Stomach (tissue), 19 donors: ENCODE measurements at places on chromosomes 5 and 9. TPM values are rescaled to one million over a fixed set of nuclear protein-coding genes. Genes with fewer than 3 reads are reported as not detected.

- no peaks in the 10 kb centered on the region for H3K27me3 ChIP-seq
- no peaks in the 10 kb centered on the region for H3K36me3 ChIP-seq
- H3K4me3 ChIP-seq: no peak overlapping the region
- no peak overlapping the region for H3K27ac ChIP-seq
- DNase-seq: no peak
- no peaks in the 10 kb centered on the region for H3K4me1 ChIP-seq
These were observed 1453.3 kb downstream of the MAT2B start for GRCh38 chr5:164958688-164959087.

DNA sequence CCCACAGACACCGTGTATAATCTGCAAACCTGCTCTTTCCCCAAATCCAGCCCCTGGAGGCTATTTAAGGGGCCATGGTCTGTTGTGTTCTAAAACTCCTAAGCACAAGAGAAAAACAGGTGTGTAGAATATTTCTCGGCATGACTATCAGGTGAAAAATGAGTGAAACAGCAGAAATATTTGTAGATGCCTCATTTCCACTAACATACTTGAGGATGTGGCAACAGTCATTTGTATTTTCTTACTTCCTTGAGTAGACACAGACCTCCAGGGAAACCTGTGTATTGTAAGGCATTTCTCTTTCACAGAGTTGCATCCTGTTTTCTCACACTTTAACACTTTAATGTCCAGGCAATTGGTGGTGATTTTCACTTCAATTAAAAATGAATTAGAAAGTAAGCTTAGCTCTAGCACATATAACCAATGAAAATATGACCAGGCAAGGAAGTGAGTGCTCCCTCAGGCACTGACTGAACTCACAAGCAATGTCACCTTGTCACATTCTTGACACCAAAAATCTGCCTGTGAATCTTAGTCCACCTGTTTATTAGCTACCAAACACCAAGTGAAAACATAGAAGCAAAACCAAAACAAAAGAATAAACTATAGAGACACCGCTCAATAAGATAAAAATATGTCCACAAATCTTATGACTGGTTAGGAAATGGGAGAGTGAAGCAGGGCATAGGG is 64.4 kb downstream of the DIRAS2 start:
- no peaks in the 10 kb centered on the region for H3K27me3 ChIP-seq
- DNase-seq: no peak
- no peaks in the 10 kb centered on the region for H3K36me3 ChIP-seq
- no peaks in the 10 kb centered on the region for H3K4me1 ChIP-seq
- no peak overlapping the region for H3K4me3 ChIP-seq
- H3K27ac ChIP-seq: no peak overlapping the region

DNA sequence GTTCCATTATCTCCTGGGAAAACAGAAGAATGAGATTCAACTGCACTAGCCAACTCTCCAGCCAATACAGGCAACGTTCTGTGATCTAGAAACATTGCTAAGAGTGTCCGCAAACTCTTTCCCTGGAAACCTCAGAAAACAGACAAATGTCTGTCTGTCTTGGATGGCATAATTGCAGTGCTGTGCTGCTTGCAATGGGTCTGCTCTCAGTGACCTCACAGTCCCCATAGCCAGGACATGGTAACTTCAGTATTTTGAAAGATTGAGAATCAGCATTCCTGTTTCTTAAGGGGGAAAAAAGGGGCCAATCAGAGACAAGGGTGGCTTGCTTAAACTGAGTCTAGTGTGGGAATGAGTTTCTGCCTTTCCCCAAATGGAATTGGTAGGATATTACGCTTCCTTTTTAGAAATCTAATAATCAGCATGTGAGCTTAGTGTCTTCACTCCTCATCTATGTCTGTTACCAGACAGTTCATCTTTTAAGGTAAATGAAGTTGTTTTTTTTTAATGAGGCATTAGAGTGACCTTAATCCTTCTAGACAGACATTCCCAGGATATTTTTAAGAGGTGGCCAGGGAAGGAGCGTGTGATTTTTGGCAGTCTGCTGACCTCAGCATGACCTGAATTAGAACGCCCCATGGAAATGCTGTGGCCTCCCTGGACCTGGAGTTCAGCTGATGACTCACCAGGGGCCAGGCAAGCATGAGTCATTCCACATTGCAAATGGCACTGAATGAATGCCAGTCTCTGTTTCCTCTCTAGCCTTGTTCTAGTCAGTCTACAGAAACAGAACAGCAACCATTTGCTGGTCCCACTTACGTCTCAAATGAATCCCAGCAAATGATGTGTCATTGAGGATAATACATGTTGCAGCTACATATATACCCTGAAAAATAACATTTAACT is 210.2 kb upstream of the ACTBL2 start:
- no peak overlapping the region for H3K27ac ChIP-seq
- no peaks in the 10 kb centered on the region for H3K27me3 ChIP-seq
- H3K4me3 ChIP-seq: no peak overlapping the region
- H3K4me1 ChIP-seq: peaks cover 6% of the 10 kb centered on the region
- DNase-seq: peak; percentile 77

DNA sequence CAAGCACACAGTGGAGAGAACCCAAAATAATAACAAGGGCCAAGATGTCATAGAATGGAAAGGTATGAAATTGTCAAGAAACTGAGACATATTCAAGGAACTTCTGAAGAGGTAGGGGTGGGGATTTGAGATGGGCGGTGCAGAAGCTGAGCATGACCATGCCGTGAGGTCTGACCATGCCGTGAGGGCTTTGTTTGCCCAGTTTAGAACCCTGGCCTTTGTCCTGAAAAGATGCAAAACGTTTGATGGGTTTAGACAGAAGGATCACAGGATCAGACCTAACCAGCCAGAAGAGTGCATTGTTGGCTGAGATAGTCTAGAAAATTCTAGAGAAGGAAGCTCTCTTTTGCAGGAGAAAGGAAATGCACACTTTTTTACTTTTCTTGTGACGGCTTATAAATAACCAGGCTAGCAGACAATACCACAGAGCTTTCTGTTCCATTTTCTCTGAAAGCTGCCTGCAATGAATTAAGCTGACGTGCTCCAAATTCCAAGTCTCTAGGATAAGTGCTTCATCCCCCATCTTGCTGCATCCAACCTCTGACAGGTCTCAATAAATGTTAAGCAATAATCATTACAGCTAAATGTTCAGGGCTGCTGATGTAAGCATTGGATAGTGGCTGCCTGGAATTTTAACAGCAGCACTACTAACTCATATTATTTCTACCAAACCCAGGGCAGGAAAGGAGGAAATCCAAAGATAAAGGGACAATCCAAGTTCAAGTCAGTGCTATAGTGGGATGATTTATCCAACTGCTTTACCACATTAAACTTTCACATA is 110.9 kb upstream of the IL6ST start:
- H3K27ac ChIP-seq: no peak overlapping the region
- H3K4me3 ChIP-seq: no peak overlapping the region
- DNase-seq: no peak
- H3K36me3 ChIP-seq: no peaks in the 10 kb centered on the region

- DNase-seq: peak; percentile 73
- H3K36me3 ChIP-seq: no peaks in the 10 kb centered on the region
- no peaks in the 10 kb centered on the region for H3K27me3 ChIP-seq
- peak overlapping the region; percentile 96 for H3K27ac ChIP-seq
These were observed 1.2 kb upstream of the RNF38 start for GRCh38 chr9:36401164-36401740.

The TOR2A gene
- total RNA-seq: 7.6 TPM

GRCh38 chr9:130463763-130464745 is 19.3 kb downstream of the ASS1 start:
- peaks cover 53% of the 10 kb centered on the region for H3K36me3 ChIP-seq
- DNase-seq: no peak
- no peaks in the 10 kb centered on the region for H3K27me3 ChIP-seq
- no peak overlapping the region for H3K4me3 ChIP-seq
- H3K4me1 ChIP-seq: no peaks in the 10 kb centered on the region
- H3K27ac ChIP-seq: no peak overlapping the region

DNA sequence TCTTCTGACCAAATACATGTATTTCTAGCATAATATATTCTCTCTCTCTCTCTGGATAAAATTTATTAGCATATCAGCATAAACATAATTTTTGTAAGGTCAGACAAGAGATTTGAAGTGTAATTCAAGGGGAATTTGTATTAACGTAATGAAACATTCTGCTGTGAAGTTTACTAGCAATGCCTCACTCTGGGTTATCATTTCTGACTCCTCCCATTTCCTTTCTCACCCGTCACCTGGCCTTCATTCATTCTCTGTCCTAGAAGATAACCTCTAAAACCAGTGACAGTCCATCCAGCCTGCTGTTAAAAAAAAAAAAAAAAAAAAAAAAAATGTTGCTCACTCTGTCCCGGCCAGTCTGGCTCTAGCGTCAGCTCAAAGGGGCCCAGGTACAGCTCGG is 27.1 kb downstream of the GRAMD2B start:
- no peaks in the 10 kb centered on the region for H3K27me3 ChIP-seq
- no peak for DNase-seq
- no peak overlapping the region for H3K4me3 ChIP-seq
- peaks cover 39% of the 10 kb centered on the region for H3K4me1 ChIP-seq
- H3K27ac ChIP-seq: no peak overlapping the region

The NPR3 gene
- 0.89 TPM for total RNA-seq

The OR13C2 gene
- total RNA-seq: not detected

GRCh38 chr9:97853056-97853843 is at the start of gene FOXE1:
FOXE1 (plus strand) TSS chr9:97853226; CDS start chr9:97853915, 689 bp downstream.
- peak within 1 kb of the TSS; percentile 58 for H3K4me3 ChIP-seq
- H3K27me3 ChIP-seq: peaks cover 66% of the 10 kb centered on the region
- H3K36me3 ChIP-seq: no peaks in the 10 kb centered on the region
- no peak for DNase-seq
- H3K27ac ChIP-seq: no peak within 1 kb of the TSS

The RXRA gene
- 16.9 TPM for total RNA-seq

DNA sequence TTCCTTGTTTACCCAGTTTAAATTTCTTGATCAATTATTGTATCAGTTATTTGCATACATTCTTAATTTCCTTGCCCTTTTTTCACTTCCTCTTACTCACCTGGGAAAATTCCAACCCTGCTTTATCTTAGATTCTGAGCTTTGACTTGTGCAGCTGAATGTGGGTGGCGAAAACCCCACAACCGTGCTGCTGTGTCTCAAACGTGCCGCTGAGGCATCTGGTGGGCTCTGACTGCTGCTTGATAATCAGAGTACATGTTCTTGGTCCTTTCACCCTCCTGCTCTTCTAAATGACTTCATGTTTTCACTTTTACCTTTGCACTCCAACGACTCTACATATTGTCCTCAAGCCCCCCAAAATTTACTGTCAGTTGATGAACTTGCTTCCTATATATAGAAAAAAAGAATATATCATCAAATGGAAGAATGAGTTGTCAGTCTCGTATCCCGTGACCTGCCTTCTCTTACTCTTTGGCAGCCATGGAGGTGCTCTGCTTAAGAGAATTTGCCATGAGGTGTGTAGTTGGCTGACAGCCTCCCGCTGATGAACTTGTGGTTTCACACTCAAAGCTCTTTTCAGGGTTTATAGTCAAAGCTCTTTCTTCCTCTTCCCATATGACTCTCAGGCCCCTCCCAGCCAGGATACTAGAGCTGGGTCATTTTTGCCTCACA is 14.0 kb upstream of the JAK2 start:
- H3K27me3 ChIP-seq: no peaks in the 10 kb centered on the region
- H3K4me1 ChIP-seq: peaks cover 9% of the 10 kb centered on the region
- H3K27ac ChIP-seq: peak overlapping the region; percentile 80
- peak; percentile 52 for DNase-seq
- no peak overlapping the region for H3K4me3 ChIP-seq

GRCh38 chr5:36681711-36682110 is 75.3 kb downstream of the SLC1A3 start:
- DNase-seq: no peak
- no peaks in the 10 kb centered on the region for H3K27me3 ChIP-seq
- no peaks in the 10 kb centered on the region for H3K36me3 ChIP-seq
- no peak overlapping the region for H3K27ac ChIP-seq

DNA sequence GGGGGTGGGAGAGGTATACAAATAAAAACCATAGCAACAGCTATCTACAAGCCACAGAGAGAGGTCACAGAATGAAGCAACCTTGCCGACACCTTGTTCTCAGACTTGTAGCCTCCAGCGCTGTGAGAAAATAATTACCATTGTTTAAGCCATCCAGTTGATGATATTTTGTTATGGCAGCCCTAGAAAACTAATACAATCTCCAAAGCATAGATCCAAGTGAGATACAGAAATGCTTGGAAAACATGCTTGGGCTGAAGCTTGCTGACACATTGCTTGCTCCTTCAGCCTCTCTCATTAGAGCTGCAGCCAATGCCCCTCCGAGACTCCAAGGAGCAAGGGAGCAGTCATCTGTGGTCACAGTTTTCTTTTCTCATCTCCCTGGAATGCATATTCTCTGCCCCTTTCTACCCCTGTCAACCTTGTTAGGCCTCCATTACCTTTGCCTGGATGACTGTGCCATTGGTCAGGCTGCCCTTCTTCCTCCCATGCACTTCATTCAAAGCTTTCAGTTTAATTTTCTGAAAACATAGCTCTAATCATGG is 401.4 kb upstream of the KLF4 start:
- no peaks in the 10 kb centered on the region for H3K27me3 ChIP-seq
- DNase-seq: no peak
- no peak overlapping the region for H3K27ac ChIP-seq
- peaks cover 11% of the 10 kb centered on the region for H3K4me1 ChIP-seq

DNA sequence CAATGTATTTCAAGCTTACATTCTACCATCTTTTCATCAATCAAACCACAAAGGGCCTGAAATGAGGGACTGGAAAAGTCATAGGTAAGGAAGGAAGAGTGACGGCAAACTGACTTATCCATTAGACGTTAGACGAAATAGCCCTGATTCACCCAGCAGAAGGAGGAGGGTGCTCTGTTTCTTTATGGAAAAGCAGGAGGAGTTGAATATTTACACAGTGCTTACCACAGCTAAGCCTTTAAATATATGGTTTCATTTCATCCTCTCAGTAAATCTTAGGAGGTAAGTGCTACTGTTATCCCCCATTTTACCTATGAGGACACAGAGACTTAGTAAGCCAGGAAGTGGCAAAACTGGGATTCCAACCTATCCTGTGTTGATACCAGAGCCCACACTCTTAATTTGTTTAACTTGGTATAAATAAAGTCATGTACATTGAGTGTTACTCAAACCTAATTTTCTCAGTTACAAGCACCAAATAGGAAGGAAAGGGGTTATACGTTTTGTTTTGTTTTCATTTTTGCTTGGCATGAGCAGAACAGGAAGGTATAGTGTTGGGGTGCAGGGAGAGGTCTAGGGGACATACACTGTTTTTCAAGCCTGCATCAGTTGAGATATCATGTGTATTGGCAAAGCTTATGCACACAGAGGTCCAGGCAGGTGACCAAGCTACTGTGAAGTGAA is 98.1 kb upstream of the IFNK start:
- DNase-seq: no peak
- peaks cover 39% of the 10 kb centered on the region for H3K4me1 ChIP-seq
- H3K27me3 ChIP-seq: no peaks in the 10 kb centered on the region
- no peaks in the 10 kb centered on the region for H3K36me3 ChIP-seq
- H3K27ac ChIP-seq: peak overlapping the region; percentile 28

The MLANA gene
- total RNA-seq: not detected

GRCh38 chr5:9774472-9775079 is 144.4 kb upstream of the TAS2R1 start:
- H3K27me3 ChIP-seq: no peaks in the 10 kb centered on the region
- H3K4me3 ChIP-seq: no peak overlapping the region
- no peak overlapping the region for H3K27ac ChIP-seq
- H3K36me3 ChIP-seq: no peaks in the 10 kb centered on the region

GRCh38 chr5:88235346-88235745 is 33.3 kb downstream of the TMEM161B start:
- H3K4me1 ChIP-seq: no peaks in the 10 kb centered on the region
- H3K4me3 ChIP-seq: no peak overlapping the region
- no peaks in the 10 kb centered on the region for H3K36me3 ChIP-seq
- no peak overlapping the region for H3K27ac ChIP-seq

The MAML1 gene
- total RNA-seq: 13.3 TPM

The CAVIN4 gene
- total RNA-seq: not detected

GRCh38 chr5:161546470-161547301 is at the start of gene GABRB2:
GABRB2 (minus strand) TSS chr5:161546725; CDS start chr5:161546643, 82 bp downstream.
- peaks cover 64% of the 10 kb centered on the region for H3K27me3 ChIP-seq
- H3K4me3 ChIP-seq: peak within 1 kb of the TSS; percentile 46
- peaks cover 30% of the 10 kb centered on the region for H3K4me1 ChIP-seq

The KIF24 gene
- total RNA-seq: 4.9 TPM

The ERBIN gene
- total RNA-seq: 30.1 TPM

The RBM27 gene
- 8.9 TPM for total RNA-seq
